ENCODE measurements at places on chromosomes 5 and 9. TPM values are rescaled to one million over a fixed set of nuclear protein-coding genes. Genes with fewer than 3 reads are reported as not detected.

Gene SPATA9
- 0.83 TPM for total RNA-seq

Gene PCAT7
- total RNA-seq: not detected

Gene FOXD4L3
- total RNA-seq: not detected

Gene TNIP1
- 92.8 TPM for total RNA-seq

Gene GAPVD1
- 40.3 TPM for total RNA-seq

Gene ABCA1
- total RNA-seq: 43.6 TPM

Gene OBP2B
- not detected for total RNA-seq

Gene PTGR1
- 80.8 TPM for total RNA-seq

Gene PRRC2B
- 19.4 TPM for total RNA-seq

Gene PRUNE2
- 1.4 TPM for total RNA-seq

Gene SLC25A2
- total RNA-seq: 0.28 TPM

Gene KCNV2
- not detected for total RNA-seq

Gene SPINK13
- total RNA-seq: not detected

Gene TRAPPC13
- 17.2 TPM for total RNA-seq

- DNase-seq: peak; percentile 42
Measured at GRCh38 chr9:89519366-89519805, 21.5 kb upstream of the SEMA4D start.

GRCh38 chr9:137306066-137306849 lies 4.2 kb upstream of the NRARP start:
- DNase-seq: no peak

DNA sequence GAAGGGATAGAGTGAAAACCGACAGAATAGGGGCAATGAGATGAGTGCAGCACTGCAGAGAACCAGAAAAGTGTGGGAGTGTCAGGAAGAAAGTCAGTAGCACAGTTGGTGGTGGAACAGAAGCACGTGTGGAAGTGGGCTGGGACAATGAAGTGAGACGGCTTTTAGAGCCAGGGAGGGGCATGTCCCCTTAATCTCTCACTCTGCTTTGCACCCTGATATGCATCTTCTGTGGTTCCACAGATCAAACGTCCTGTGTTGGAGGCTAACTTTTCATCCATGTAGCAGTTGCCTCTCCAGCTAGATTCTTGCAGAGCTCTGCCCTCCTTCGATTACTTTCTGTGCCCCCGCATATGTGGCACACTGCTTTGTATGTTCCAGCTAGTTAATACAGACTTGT lies 163.6 kb downstream of the DOCK8 start:
- DNase-seq: no peak

GRCh38 chr5:76674330-76675066 lies 41.4 kb upstream of the F2R start:
- DNase-seq: no peak

GRCh38 chr5:107864793-107865192 lies 194.1 kb upstream of the EFNA5 start:
- DNase-seq: peak; percentile 76

DNA sequence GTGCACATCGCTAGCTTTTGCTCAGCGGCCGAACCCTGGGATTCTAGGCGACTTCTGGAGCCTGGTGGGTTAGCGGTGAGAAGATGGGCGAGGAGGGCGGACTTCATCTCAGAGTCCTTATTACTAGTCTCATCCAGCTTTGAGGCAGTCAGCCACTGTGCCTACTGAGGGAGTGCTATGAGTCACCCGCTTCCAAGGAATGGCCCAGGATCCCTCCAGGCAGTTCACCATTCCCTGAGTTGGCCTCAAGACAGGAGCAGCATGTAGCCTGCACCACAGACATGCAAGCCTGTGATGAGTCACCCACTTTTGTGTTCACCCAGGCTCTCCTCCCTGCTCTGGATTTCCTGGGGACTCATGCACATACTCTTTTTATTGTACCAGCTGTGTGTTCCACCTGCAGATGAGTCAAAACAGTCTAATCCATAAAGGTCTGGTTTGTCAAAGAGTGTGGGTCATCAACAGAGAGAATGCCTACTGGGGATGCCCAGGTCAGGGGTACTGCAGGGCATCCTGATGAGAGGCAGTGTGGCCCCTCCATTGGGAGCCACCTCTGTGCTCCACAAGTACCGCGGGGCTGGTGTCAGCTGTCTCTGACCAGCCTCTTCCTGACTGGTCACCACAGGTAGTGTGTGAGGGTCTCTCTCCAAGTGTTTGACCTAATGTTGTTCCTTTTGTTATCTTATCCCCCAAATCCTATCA lies 20.2 kb downstream of the SLC22A5 start:
- peak; percentile 100 for DNase-seq

DNA sequence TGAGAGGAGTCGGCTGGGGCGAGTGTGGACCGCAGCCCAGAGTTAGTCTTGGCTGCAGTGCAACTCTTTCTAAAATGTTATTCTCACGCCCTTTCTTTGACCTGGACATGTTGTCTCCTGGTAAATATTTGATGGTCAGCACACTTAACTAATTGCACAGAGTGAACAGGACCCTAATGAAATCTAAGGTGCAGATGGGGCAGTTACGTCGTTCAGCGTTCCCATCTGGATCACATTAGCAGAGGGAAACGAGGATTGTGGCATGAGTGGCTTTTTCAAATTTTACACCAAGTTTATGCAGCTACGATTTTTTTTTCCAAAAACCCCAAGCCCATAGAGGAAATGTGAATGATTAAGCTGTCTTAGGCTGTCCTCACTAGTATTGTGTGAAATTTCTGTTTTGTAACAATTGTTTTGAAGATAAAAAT lies 483 bp downstream of the C9orf85 start:
- peak; percentile 28 for DNase-seq

GRCh38 chr5:7816535-7816901 lies 34.4 kb downstream of the CFAP90 start:
- no peak for DNase-seq

DNA sequence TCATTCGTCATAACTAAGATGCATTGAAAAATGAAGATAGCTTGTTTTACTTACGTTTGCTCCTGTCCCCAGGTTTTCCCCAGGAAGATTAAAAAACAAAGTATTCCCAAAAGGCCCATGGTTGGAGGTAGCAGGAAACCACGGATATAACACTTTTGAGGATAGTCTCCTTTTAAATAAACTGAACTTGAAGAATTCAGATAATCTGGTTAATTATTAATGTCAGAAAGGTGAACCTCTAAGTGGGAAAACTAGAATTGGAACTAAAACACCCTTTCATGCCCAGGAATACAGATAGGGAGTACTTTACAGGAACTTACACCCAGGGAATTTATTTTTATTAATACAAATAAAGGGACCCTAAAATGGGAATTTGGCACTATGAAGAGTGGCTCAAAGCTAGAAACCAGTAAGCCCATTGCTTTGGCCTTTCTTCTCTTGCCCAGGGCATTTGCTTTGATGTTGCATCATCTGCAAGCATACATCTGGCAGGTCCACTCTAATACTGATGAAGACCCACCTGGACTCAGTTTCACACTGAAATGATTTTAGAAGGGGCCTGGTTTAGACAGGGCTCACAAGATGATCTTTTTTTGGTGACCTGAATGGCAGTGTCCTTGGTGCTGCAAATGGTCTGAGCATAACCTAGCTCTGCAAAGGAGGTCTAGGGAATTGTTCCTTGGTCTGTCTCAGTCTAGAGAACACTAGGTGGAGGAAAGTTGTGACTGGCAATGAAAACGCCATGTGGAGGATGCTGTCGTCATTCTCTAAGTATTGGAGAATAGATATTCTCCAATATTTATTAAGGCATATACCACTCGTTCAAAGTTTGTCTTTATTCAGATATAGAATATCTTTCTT lies at the start of gene C5:
C5 (minus strand) TSS at position 148 of the 861 bp plus-strand sequence; CDS start at position 119, 29 bp downstream.
- no peak for DNase-seq

- peak; percentile 52 for DNase-seq
Measured at GRCh38 chr5:150261231-150261630, 28.3 kb downstream of the CAMK2A start.

DNA sequence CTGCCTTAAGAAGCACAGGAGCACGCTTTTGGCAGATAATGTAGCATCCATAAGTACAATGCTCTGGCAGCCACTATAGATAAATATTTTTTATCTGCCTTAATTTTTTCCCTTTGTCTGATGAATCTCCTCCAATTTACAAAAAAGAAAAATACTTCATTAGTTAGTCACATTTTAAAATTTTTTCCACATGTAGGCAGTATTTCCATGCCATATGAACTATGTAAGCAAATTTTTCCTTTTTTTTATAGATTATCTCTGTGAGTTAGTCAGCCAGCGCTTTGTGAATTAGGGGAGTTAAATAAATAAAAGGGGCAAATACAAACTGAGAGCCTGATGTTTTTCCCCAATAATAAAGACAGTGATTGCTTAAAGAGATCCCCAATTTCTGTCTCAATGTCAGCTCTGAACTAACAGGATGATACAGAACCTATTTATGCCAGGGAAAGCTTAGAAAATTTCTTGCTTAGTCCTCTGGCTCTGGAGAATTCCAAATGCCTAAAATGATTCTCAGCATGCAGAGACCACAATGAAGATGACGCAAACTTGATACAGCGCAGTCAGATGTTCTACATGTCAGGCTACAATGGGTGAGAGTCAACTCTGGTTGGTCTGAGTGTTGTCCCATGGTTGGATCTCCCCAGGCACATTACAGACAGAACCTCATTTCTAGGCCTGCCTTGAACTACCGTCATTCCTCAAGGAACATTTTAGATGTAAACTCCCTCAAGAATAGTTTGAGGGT lies 390.4 kb upstream of the CDH6 start:
- peak; percentile 42 for DNase-seq

- DNase-seq: peak; percentile 35
Measured at GRCh38 chr5:136001466-136001981, 27.3 kb upstream of the TGFBI start.

GRCh38 chr9:111993319-111993718 lies 96.7 kb downstream of the UGCG start:
- no peak for DNase-seq

- DNase-seq: no peak
Measured at GRCh38 chr9:97271292-97271691, 36.2 kb upstream of the CCDC180 start.

DNA sequence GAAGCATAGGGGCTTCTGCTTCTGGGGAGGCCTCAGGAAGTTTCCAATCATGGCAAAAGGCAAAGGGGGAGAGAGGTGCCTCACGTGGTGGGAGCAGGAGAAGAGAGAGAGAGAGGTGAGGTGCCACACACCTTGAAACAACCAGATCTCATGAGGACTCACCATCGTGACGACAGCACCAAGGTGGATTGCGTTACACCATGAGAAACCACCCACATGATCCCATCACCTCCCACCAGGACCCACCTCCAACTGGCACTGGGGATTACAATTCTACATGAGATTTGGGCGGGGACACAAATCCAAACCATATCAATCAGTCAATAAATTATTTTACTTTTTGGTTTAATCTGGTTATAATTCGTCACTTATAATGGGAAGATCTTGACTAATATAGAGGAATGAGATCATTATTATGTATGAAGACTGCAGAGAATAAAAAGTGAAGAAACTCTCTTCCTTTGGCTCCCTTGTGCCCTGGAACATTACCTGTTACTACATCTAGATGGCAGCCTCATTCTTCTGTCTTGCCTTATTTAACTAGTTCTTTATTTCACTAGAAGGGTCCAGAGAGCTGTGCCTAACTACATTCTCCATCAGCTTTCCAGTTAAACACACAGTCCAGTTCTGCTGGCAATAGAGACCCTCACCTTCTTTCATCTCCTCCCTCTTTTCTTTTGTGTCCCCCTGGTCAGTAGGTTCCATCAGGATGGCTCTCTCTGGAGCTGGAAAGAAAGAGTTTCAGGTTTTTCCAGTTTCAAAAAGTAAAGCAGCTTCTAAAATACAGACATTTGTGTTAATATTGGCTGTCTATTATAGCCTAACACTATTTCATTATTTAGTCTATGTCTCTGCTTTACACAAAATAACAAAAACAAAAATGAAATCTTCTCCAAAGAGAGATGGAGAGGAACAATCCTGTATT lies 21.7 kb upstream of the SPINK7 start:
- peak; percentile 19 for DNase-seq

GRCh38 chr9:125103770-125104460 lies 39.4 kb downstream of the SCAI start:
- no peak for DNase-seq

- DNase-seq: no peak
Measured at GRCh38 chr5:173924899-173925298, 36.8 kb downstream of the CPEB4 start.

GRCh38 chr5:28788954-28789353 lies 1750.6 kb upstream of the CDH9 start:
- DNase-seq: no peak

- peak; percentile 70 for DNase-seq
Measured at GRCh38 chr5:58318468-58318867, 141.4 kb downstream of the PLK2 start.

DNA sequence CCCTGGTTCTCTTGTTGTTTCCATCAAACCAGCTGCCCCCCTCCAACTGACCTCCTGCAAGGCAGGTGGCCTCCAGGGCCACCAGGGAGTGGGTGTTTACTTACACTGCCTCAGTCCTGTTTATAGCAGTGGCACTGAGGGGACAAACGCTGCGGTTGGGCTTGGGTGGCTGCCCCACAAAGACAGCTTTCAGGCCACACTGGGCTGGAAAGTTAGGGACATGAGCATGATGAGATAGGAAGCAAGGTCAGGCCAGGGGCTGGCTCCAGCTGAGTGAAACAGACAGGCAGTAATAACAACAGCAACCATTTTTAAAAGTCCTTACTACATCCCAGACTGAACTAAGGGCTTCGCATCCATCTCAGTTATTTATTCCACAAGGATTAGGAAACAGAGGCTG lies 20.6 kb downstream of the BOD1 start:
- no peak for DNase-seq

GRCh38 chr9:5441043-5441442 lies 3.3 kb upstream of the PLGRKT start:
- DNase-seq: peak; percentile 79

- peak; percentile 87 for DNase-seq
Measured at GRCh38 chr9:129752900-129753729, at the start of gene PTGES. PTGES (minus strand) TSS chr9:129753042; CDS start chr9:129753012, 30 bp downstream.

DNA sequence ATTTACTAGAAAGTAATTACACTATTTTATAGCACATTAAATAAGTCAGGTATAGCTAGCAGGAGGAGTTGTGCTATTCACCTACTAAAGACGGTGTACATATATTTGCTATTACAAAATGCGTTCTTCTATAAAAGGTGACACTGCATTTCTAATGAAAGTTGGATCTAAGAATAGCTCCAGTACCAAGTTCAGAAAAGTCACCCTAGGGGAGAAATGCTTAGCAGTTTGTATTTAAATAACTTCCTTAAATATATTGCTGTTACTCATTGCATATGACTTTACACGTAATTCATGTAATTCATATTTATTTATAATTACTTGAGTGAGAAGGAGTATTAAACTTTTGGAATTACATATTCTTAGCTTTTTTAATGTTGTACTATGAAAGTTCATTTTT lies 7.0 kb upstream of the SUB1 start:
- no peak for DNase-seq

DNA sequence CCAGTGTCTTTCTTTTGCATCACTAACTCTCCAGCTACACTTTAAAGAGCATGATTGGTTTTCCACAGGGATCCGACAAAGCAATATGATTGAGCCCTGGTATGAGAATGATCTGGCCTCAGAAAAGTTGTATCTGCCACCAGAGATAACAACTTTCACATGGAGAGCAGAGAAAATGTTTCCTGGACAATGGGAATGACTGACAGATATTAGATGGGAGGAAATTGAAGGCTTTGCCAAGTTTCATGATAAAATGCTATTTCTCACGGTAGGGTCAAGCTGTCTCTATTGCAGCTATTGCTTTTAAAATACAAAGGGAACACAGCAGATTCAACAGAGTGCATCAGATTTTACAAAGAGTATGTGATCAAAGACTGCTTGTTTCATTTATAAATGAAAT lies 56.4 kb upstream of the GLIS3 start:
- DNase-seq: no peak
